ENCODE measurements at places on chromosomes 5 and 9. TPM values are rescaled to one million over a fixed set of nuclear protein-coding genes. Genes with fewer than 3 reads are reported as not detected.
A peak's percentile ranks its signal among the peaks of the same experiment; 100 is the strongest.

GRCh38 chr9:120742951-120743416 is 28.7 kb upstream of the MEGF9 start:
- no peaks in the 10 kb centered on the region for H3K4me1 ChIP-seq
- peak; percentile 60 for DNase-seq
- no peaks in the 10 kb centered on the region for H3K36me3 ChIP-seq
- no peak overlapping the region for H3K27ac ChIP-seq
- H3K27me3 ChIP-seq, result no peaks in the 10 kb centered on the region

DNA sequence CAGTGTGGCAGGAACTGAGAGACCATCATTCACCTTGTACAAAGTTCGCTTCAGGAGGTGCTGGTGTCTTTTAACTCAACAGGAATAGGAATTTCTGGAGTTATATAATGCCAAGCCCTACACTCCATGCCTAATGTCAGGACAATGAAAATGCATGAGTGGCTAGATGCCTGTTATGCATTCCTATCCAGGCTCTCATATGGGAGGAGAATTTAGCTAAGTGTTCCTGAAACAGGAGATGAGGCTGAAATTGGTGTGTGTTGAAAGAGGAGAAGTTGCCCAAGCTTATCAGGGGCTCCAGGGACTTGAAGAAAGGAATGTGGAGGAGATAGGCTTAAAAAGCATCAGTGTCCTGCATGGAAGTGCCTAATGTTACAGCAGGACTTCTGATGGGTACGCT is 26.8 kb upstream of the PRUNE2 start:
- no peak overlapping the region for H3K27ac ChIP-seq
- no peak for DNase-seq
- no peaks in the 10 kb centered on the region for H3K36me3 ChIP-seq
- no peaks in the 10 kb centered on the region for H3K4me1 ChIP-seq
- no peak overlapping the region for H3K4me3 ChIP-seq

DNA sequence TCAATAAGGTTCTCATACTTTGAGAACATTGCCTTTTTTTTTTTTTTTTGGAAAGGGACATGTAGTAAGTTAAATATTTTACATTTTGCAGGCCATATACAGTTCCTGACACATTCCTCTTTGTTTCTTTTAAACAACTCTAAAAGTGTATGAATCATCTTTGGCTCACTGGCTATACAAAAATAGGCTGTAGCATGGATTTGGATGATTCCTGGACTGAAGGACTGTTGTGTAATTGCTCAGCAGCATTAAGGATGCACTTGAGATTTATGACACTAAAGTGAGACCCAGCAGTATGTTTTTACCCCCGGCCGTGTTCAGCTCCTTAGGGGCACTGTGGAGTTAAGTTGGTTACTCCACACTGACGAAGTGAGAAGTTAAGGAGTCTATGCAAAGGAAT is 41.3 kb downstream of the VPS13A start:
- H3K4me3 ChIP-seq, result no peak overlapping the region
- DNase-seq, result no peak
- no peaks in the 10 kb centered on the region for H3K27me3 ChIP-seq
- H3K4me1 ChIP-seq, result no peaks in the 10 kb centered on the region

SCAI gene
- total RNA-seq, result 30.2 TPM

- H3K27me3 ChIP-seq, result no peaks in the 10 kb centered on the region
- DNase-seq, result no peak
- no peak overlapping the region for H3K4me3 ChIP-seq
- no peak overlapping the region for H3K27ac ChIP-seq
Measured at GRCh38 chr5:137581776-137582175, 82.7 kb upstream of the SPOCK1 start.

PCDH1 gene
- total RNA-seq, result 48.4 TPM

DNA sequence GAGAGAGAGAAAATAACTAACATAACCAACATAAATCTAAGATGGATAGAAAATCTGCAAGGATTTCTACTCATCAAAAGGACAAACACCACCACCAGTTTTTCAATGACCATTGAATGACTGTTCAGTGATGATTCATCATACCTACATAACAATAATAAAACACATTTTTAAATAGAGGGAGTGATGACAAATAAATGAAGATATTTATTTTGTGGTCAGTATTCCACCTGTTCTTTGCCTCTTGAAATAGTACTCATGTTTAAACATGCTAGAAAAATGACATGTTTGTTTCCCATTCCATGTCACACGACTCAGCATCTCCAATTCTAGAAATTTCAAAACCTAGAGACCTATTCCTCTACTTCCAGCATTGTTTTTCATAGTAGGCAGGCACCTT is 34.6 kb upstream of the ADAMTS16 start:
- H3K27me3 ChIP-seq, result no peaks in the 10 kb centered on the region
- no peaks in the 10 kb centered on the region for H3K4me1 ChIP-seq
- H3K27ac ChIP-seq, result no peak overlapping the region
- DNase-seq, result no peak
- no peaks in the 10 kb centered on the region for H3K36me3 ChIP-seq
- no peak overlapping the region for H3K4me3 ChIP-seq

DNA sequence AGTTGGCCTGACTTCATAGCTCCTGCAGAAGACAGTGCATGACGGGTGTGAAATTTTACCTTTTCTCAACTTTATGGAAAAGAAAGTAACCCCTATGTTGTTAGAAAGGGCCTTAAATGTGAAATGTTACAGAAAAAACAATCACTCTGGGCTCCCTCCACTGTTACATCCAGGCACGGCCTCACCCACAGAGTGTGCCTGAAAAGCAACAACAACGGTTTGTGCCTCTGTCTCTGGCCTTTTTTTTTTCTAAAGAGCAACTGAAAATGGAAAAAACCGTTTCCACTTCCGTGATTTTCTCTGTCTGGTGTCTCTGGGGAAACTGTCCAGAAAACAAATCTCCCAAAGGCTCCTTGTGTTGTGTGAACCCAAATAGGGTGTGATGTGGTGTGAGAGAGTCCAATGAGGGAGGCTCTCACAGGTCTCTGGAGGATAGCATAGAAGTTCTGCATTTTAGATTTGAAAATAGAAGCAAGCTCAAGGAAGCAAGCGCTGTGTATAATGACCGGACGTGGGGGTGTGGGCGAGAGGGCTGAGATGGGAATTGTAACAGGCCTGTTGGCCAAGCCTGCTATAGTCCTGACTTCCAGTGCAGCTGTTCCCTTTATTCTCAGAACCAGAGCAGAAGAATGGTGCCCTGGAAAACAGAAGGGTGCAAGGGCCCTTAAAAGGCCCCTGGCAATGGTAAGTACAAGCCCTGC is 221.8 kb upstream of the TUT7 start:
- no peak for DNase-seq
- no peak overlapping the region for H3K4me3 ChIP-seq
- no peaks in the 10 kb centered on the region for H3K36me3 ChIP-seq
- H3K27ac ChIP-seq, result no peak overlapping the region
- H3K27me3 ChIP-seq, result no peaks in the 10 kb centered on the region

DNA sequence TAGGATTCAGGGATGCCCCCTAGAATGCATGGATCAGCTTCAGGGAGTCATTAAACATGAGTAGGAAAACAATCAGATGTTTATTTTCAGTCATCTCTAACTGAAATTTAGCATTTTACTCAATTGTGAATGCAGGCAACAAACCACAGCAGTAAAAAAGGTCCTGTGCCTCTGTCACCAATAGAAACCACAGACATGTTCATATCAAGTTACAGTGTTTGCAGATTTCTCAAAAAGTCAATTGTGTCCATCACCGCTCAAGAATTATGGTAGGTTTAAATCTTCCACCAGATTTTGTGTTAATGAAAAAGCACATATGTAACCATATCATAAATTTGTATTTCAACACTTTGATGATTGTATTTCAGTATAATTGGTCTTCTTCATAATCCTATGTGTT is 68.4 kb upstream of the SLC1A1 start:
- peaks cover 13% of the 10 kb centered on the region for H3K4me1 ChIP-seq
- H3K4me3 ChIP-seq, result no peak overlapping the region
- no peak for DNase-seq
- no peaks in the 10 kb centered on the region for H3K36me3 ChIP-seq
- H3K27ac ChIP-seq, result no peak overlapping the region

EPB41L4B gene
- total RNA-seq, result 6.2 TPM

- no peaks in the 10 kb centered on the region for H3K27me3 ChIP-seq
- no peak overlapping the region for H3K27ac ChIP-seq
- no peak for DNase-seq
- no peak overlapping the region for H3K4me3 ChIP-seq
- no peaks in the 10 kb centered on the region for H3K36me3 ChIP-seq
- no peaks in the 10 kb centered on the region for H3K4me1 ChIP-seq
Measured at GRCh38 chr5:179385914-179386313, 40.7 kb upstream of the ADAMTS2 start.
